ENCODE measurements at places on chromosomes 4 and X.

- no peak for DNase-seq
Measured at GRCh38 chr4:70802928-70803580, 36.6 kb downstream of the GRSF1 start.

DNA sequence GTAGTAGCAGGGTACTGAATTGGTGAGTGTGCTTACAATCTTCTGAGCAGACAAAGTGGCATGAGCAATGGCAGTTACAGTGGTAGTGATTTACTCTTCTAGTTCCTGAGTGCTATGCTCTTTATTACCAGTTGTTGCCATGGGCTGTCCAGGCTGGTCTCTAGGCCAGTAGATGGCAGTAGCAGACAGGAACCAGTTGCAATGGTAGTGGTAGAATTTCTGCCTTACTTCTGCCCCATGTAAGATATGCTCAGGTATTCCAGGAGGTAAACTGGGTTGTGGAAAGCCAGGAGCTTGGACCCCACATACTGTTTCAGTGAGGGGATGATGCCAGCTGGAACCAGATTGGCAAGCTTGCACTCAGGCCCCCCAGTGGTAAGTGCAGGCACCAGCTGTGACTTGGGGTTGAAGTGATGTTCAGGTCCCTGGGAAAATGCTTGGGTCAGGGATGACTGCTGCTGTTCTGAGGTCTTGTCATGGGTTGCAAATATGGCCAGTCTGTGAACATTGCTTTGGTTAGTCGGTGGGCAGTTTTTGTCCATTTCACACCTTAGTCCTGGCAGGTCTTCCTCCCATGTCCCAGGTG, 63.0 kb upstream of the ZXDB start:
- no peak for DNase-seq

- DNase-seq = no peak
Measured at GRCh38 chr4:102578270-102578669, 77.1 kb downstream of the NFKB1 start.

DNA sequence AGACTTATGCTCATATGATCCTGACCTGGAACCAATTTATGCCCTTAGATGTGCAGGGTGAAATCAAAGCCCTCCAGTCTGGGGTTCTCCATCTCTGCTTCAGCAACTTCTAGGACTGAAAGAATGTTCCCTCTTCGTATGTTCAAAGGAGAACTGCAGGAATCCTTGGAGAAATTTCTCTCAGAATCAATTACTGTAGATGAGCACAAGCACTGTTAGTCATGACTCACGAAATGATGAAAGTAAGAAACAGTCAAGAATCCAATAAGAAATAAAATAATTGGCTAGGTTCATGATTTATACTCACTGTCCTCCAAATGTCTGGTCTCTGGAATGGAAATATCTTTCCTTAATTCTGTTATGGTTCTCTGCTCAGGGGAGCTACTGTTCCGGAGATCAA, 348.2 kb downstream of the PDGFC start:
- no peak for DNase-seq

DNA sequence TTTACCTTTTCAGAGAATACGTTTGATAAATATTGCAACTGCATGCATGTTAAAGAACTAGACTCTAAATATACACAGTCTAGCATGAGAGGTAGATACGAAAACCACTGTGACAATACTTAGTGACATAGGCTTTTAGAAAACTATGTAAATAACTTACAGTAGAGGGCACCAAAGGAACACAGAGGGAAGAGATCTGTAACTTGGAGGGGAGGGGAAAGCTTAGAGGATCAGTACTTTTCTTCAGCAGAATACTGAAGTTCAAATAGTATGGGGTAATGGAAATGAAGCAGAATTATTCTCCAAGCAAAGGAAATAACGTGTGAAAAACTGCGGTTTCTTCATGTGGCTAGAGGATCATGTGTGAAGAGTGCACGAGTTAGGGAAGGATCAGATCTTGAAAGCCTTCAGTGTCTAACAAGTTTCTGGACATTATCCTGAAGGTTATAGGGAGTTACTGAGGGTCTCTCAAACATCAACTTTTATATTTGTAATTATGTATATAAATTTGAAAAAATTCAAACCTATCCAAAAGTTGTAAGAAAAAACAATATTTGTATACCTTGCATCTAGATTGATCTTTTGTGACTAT, 264.3 kb downstream of the NPFFR2 start:
- no peak for DNase-seq

GRCh38 chr4:141133999-141134995, 1.0 kb upstream of the RNF150 start:
- no peak for DNase-seq
